ENCODE measurements at places on chromosomes 6 and 20.

- DNase-seq: no peak
Observed at GRCh38 chr6:38782616-38783015, 67.5 kb downstream of the DNAH8 start.

DNA sequence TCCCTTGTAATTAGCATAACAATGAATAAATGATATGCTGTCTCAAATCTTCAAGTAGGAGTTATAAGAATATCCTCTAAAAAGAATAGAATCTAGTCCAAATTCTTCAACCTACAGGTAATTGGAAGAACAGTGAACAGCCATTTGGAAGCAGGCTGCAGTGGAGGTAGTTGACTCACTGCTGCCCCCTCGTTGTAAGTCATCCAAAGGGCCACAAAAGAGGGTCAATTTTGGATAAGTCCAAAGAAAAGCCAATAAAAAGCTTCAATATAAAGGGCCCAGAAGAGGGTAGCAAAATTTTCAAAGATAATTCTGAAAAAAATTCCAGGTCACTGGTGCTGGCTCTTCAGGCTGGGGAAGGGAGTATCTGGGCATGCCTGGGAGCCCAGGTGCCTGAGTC is 60.8 kb upstream of the SSTR4 start:
- DNase-seq: no peak

GRCh38 chr20:59736366-59736765 is 132.0 kb downstream of the PHACTR3 start:
- DNase-seq: no peak

DNA sequence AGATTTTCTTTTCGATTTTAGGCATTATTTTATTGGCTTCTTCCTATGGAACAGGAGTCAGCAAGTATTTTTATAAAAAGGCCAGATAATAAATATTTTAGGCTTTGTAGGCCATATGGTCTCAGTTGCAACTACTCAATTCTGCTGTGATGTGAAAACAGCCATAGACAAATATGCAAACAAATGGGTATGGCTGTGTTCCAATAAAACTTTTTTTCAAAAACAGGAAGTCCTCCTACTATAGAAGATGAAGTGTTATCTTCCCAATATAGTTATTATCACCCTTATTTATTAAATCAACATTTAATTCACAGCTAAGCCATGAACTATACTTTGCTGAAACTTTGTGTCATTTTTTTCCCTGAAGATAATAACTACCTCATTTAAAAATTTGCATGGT is 57.2 kb downstream of the CHD6 start:
- no peak for DNase-seq

GRCh38 chr6:132224943-132225342 is 176.3 kb downstream of the MOXD1 start:
- DNase-seq: no peak

- DNase-seq: peak; percentile 94
Observed at GRCh38 chr20:47493175-47493962, 8.3 kb upstream of the NCOA3 start.

All from colonic mucosa (tissue), 4 donors.